ENCODE measurements at places on chromosomes 16 and 17.

GRCh38 chr16:86016201-86016965 is 117.4 kb downstream of the IRF8 start:
- peak; percentile 86 for DNase-seq

GRCh38 chr17:57397402-57397801 is 141.1 kb downstream of the MSI2 start:
- DNase-seq = no peak

DNA sequence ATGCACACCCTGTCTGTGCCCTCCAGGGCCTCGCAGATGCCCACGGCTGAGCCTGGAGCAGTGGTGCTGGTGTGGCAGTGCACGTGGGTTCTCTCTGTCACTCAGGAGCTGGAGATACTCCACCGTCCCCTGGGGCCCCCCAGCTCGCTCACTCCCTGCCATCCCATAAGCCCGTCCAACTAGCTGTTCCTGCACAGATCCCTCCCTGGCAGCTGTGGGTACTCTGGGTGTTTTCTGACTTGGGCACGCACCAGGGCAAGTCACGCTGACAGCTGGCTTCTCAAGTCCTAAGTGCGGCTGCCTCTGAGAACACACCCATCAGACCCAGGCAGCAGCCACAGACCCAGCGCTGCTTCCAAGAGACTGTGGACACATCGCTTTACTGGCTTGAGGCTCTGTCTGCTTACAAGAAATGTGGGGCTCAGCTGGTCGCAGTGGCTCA is 25.4 kb upstream of the ITGB4 start:
- no peak for DNase-seq

DNA sequence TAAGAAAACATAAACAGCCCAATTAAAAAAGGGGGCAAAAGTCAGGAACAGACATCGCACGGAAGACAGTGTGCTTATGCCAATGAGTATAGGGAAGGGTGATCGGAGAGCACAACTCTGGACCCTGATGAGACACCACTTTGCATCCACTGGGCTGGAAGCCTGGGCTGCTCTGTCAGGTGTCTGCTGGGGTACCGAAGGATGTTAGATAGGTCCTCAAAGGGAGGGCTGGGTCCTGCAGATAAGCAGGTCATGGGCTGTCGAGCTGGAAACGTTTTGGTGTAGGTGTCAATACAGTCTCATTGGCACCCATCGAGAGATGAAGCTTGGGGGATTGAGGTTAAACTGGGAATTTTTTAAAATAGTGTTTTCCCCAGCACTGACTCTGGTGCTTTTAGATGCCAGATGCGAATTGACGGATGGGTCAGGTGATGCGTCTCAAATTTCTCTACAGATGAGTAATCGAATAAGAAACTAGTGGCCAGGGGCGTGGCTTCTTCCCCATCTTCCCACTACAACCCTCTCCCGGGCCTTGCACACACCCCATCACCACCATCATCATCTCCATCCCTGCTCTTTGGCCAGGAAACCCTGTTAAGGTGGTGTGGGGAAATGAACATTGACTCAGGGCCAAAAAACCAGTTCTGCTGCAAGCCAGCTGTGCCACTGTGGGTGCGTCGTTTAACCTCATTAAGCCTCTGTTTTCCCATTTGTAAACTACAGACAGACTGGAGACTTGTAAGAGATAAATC is 47.8 kb upstream of the IRF8 start:
- peak; percentile 44 for DNase-seq

GRCh38 chr17:35898283-35899070 is 18.3 kb upstream of the CCL5 start:
- DNase-seq = no peak

GRCh38 chr16:67311607-67312488 is 14.7 kb downstream of the KCTD19 start:
- DNase-seq = peak; percentile 93

Measured in GM12865 (cell line).